ENCODE measurements at places on chromosomes 12 and 14.

GRCh38 chr12:57756406-57757341 lies 1.8 kb downstream of the MARCHF9 start:
- no peak for DNase-seq

DNA sequence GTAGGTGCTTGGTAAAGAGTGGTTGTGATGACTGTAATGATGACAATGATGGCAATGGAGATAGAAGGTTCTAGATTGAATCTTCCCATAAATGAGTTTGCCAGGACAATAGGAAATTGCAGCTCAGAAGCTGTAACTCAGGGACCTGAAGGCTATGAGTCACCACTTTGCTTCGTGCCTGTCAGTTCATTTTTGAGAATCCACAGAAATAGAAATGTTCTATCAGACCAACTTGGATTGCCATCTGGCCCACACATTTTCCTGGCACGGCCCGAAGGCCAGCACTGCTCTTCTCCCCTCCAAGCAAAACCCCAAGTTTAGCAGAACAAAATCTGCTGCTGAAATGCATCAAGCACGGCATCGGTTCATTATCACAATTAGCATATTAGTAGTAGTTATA lies 1127.0 kb downstream of the BCL11B start:
- peak; percentile 16 for DNase-seq

GRCh38 chr12:123990511-123990910 lies 17.5 kb downstream of the ZNF664 start:
- no peak for DNase-seq

- peak; percentile 75 for DNase-seq
Measured at GRCh38 chr14:94129758-94130414, 482 bp upstream of the IFI27L2 start.

GRCh38 chr14:61520576-61520975 lies 174.7 kb upstream of the HIF1A start:
- no peak for DNase-seq

DNA sequence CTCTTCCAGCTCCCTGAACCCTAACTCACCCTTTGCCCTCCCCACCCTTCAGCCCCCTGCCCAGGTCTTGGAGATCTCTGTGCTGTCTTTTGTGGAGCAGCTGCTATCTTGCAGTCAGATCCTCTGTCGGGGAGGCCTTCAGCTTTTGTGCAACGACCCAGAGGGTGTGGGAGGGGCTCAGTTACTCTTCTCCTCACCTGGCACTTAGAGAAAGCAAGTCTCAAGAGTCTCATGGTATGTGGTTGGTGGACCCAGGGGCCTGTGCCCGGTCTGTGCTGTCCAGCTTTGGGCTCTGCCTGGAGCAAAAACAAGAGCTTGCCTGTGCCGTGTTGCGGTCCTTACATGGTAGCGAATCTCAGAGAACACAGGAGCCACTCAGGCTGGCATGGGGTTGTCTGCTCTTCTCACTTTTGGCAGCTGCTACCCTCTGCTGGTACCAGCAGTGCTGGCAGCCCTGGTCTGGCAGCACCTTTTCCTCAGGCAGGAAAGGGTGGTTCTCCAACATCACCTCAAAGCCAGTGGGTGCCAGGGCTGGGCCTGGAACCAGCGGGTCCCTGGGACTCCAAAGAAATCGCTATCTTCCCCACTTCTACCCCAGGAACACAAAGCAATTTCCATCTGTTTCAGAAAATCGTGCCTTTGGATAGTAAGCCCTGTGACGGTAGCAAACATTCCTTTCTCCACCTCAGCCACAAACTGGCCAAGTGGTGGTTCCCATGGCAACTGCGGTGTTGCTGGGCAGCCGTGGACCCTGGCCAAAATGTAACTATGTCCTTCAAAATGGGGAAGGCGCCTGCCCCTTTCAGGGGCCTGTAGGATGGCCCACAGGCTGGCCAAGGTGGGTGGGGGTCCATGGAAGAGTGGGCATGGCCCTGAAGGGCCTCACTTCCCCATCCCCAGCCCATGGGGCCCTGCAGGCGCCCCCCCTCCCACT lies 90.0 kb downstream of the RIN3 start:
- peak; percentile 45 for DNase-seq

DNA sequence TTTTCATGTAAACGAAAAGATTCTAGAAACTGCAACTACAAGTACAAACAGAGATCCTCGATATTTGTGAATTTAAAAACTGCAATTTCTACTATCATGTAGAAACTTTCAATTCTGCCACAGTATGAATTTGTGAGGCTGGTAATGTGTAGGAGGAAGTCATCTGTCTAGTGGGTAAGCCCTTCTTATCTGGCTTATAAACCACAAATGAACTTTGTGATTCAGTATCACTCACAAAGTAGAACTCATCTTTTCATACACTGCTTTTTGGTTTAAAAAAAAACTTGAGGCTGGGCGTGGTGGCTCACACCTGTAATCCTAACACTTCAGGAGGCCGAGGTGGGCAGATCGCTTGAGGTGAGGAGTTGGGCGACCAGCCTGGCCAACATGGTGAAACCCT lies 20.7 kb downstream of the GTF2A1 start:
- no peak for DNase-seq

DNA sequence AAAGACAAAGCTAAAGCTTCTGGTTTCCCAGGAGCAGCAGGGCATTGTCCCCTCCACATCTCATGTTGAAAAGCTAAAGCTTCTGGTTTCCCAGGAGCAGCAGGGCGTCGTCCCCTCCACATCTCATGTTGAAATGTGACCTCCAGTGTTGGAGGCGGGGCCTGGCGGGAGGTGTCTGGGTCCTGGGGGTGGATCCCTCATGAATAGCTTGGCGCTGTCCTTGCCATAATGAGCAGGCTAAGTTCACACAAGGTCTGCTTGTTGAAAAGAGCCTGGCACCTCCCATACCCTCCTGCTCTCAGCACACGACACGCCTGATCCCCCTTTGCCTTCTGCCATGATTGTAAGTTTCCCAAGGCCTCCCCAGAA lies 123.7 kb downstream of the PIWIL1 start:
- DNase-seq, result no peak

GRCh38 chr14:62103464-62103863 lies 341.2 kb downstream of the SNAPC1 start:
- DNase-seq, result no peak
